ENCODE measurements at places on chromosomes 11 and 22. TPM values are rescaled to one million over a fixed set of nuclear protein-coding genes. Genes with fewer than 3 reads are reported as not detected.

Gene KDM4E
- total RNA-seq = not detected

DNA sequence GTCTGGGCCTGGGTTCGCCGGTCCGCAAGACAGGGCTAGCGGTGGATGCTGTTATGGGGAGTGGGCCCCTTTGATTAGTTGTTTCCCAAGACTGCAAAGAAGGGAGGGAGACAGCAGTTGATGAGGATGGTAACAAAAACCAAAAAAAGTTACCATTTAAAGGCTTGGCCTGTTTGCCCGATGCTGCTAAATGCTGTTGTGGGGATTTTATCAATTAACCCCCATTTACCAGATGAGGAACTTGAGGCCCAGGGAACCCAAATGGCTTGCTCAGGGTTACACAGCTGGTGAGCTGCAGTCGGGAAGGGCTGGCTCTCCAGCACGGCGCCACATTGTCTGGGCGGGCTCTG, 3.4 kb downstream of the TRPT1 start:
- H3K27me3 ChIP-seq = no peaks in the 10 kb centered on the region
- DNase-seq = no peak
- no peak overlapping the region for H3K4me3 ChIP-seq
- peaks cover 5% of the 10 kb centered on the region for H3K36me3 ChIP-seq
- peaks cover 14% of the 10 kb centered on the region for H3K4me1 ChIP-seq

- no peaks in the 10 kb centered on the region for H3K36me3 ChIP-seq
- H3K4me1 ChIP-seq = peaks cover 36% of the 10 kb centered on the region
- peak overlapping the region; percentile 80 for H3K27ac ChIP-seq
- no peak overlapping the region for H3K4me3 ChIP-seq
These were observed 5.2 kb downstream of the CAPN5 start for GRCh38 chr11:77071671-77072605.

GRCh38 chr22:30420347-30421125, 5.0 kb upstream of the MTFP1 start:
- DNase-seq = peak; percentile 90
- H3K4me1 ChIP-seq = peaks cover 30% of the 10 kb centered on the region
- peak overlapping the region; percentile 74 for H3K27ac ChIP-seq
- H3K27me3 ChIP-seq = no peaks in the 10 kb centered on the region

- H3K36me3 ChIP-seq = no peaks in the 10 kb centered on the region
- no peak for DNase-seq
- no peaks in the 10 kb centered on the region for H3K27me3 ChIP-seq
- no peaks in the 10 kb centered on the region for H3K4me1 ChIP-seq
- H3K27ac ChIP-seq = no peak overlapping the region
These were observed 22.9 kb upstream of the CARD18 start for GRCh38 chr11:105162506-105162905.

Gene DGCR6
- 0.56 TPM for total RNA-seq

GRCh38 chr22:32809786-32810554, 8.5 kb downstream of the TIMP3 start:
- DNase-seq = no peak
- no peak overlapping the region for H3K4me3 ChIP-seq
- H3K36me3 ChIP-seq = peaks cover 44% of the 10 kb centered on the region
- peaks cover 16% of the 10 kb centered on the region for H3K4me1 ChIP-seq

GRCh38 chr11:123093739-123094138, 31.8 kb upstream of the HSPA8 start:
- H3K36me3 ChIP-seq = peaks cover 52% of the 10 kb centered on the region
- no peak overlapping the region for H3K4me3 ChIP-seq
- no peaks in the 10 kb centered on the region for H3K27me3 ChIP-seq
- no peaks in the 10 kb centered on the region for H3K4me1 ChIP-seq
- no peak overlapping the region for H3K27ac ChIP-seq
- no peak for DNase-seq

GRCh38 chr11:80034801-80035200, 594.0 kb upstream of the TENM4 start:
- no peaks in the 10 kb centered on the region for H3K27me3 ChIP-seq
- DNase-seq = no peak
- H3K4me3 ChIP-seq = no peak overlapping the region

DNA sequence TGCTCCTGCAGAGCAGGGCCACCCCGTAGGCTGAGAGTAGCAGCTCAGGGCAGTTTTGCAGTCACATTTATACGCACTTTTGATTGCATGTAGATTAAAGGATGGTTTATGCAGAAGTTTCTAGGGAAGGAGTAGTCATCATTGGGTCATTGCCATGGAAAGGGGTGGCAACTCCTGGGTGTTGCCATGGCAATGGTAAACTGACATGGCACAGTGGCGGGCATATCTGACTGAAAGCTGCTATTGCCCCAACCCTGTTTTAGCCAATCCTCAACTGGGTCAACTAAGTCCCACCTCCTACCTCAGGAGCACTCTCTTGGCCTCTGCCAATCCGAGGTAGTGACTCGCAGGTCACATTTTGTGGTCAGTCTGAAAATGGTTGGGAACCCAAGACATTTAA, 2.4 kb upstream of the ARSA start:
- peaks cover 8% of the 10 kb centered on the region for H3K27me3 ChIP-seq
- no peak overlapping the region for H3K4me3 ChIP-seq
- no peak overlapping the region for H3K27ac ChIP-seq
- H3K36me3 ChIP-seq = no peaks in the 10 kb centered on the region
- H3K4me1 ChIP-seq = peaks cover 9% of the 10 kb centered on the region
- DNase-seq = no peak

Gene DYNC2H1
- 25.3 TPM for total RNA-seq

DNA sequence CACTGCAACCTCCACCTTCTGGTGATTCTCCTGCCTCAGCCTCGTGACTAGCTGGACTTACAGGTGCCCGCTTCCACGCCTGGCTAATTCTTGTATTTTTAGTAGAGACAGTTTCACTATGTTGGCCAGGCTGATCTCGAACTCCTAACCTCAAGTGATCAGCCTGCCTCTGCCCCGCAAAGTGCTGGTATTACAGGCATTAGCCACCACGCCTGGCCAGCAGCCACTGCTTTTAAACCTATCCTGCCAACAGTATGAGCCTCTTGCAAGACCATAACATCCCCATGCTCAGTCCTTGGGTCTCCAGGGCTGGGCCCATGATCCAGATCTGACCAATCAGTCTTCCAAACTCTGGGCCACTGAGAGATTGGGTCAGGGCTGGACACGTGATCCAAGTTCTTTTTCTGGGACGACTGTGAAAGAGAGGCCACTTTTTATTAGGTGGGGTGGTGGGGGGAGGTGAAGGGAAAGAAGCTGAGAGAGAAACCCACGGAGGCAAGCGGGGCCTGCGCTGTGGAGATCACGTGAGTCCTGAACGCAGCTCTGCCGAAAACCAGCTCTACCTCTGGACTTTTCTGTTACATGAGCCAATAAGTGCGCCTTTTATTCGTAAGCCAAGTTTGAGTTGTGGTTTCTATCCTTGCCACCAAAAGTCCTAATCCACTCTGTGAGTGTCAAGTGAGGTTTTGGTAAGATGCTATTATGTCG, 17.9 kb downstream of the ASPHD2 start:
- no peak overlapping the region for H3K27ac ChIP-seq
- DNase-seq = no peak
- no peak overlapping the region for H3K4me3 ChIP-seq

GRCh38 chr11:64477675-64478074, 113.3 kb upstream of the SLC22A12 start:
- H3K4me1 ChIP-seq = no peaks in the 10 kb centered on the region
- no peak for DNase-seq
- peaks cover 41% of the 10 kb centered on the region for H3K27me3 ChIP-seq
- no peak overlapping the region for H3K4me3 ChIP-seq
- H3K27ac ChIP-seq = no peak overlapping the region

DNA sequence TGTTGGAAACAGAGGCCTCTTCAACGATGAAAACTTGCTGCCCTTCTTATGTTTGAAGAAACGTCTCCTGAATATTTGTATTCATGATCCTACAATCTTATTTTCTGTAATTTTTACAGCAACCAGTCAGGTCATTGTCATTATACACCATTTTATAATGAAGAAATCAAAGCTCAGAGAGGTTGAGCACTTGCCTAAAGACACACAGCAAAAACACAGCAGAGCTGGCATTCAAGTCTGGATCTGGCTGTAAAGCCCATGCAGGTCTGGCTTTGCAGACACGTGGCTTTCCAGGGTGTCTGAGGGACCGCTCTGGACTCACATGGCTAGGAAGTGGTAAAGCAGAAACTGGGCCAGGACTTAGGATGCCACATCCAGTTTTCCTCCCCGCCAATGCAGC, 15.8 kb upstream of the ALX4 start:
- H3K27me3 ChIP-seq = peaks cover 96% of the 10 kb centered on the region
- no peaks in the 10 kb centered on the region for H3K36me3 ChIP-seq
- H3K27ac ChIP-seq = no peak overlapping the region
- no peaks in the 10 kb centered on the region for H3K4me1 ChIP-seq

Gene TMEM86A
- 0.36 TPM for total RNA-seq

Gene APLNR
- total RNA-seq = not detected

Gene GAL3ST1
- total RNA-seq = not detected

Gene SYCE3
- not detected for total RNA-seq

Gene TRIM29
- total RNA-seq = not detected

GRCh38 chr11:111879637-111879960, 258 bp downstream of the CFAP68 start:
- H3K4me3 ChIP-seq = peak overlapping the region; percentile 71
- peaks cover 3% of the 10 kb centered on the region for H3K4me1 ChIP-seq
- no peak for DNase-seq

- H3K36me3 ChIP-seq = no peaks in the 10 kb centered on the region
- peak overlapping the region; percentile 44 for H3K4me3 ChIP-seq
- H3K27ac ChIP-seq = peak overlapping the region; percentile 83
- peak; percentile 45 for DNase-seq
- H3K27me3 ChIP-seq = peaks cover 12% of the 10 kb centered on the region
These were observed 215.4 kb upstream of the UBASH3B start for GRCh38 chr11:122439866-122440810.

- peak; percentile 92 for DNase-seq
- no peak overlapping the region for H3K4me3 ChIP-seq
- peaks cover 15% of the 10 kb centered on the region for H3K4me1 ChIP-seq
- no peaks in the 10 kb centered on the region for H3K36me3 ChIP-seq
- no peak overlapping the region for H3K27ac ChIP-seq
These were observed 221.9 kb downstream of the SBF2 start for GRCh38 chr11:10072142-10072541.

GRCh38 chr11:34525888-34526657, 12.5 kb upstream of the ELF5 start:
- H3K27ac ChIP-seq = no peak overlapping the region
- peaks cover 52% of the 10 kb centered on the region for H3K27me3 ChIP-seq
- no peaks in the 10 kb centered on the region for H3K36me3 ChIP-seq
- H3K4me3 ChIP-seq = no peak overlapping the region
- no peak for DNase-seq

- no peaks in the 10 kb centered on the region for H3K27me3 ChIP-seq
- no peaks in the 10 kb centered on the region for H3K36me3 ChIP-seq
- no peak overlapping the region for H3K27ac ChIP-seq
- H3K4me3 ChIP-seq = no peak overlapping the region
These were observed 95.8 kb downstream of the BDNF start for GRCh38 chr11:27604416-27604815.

DNA sequence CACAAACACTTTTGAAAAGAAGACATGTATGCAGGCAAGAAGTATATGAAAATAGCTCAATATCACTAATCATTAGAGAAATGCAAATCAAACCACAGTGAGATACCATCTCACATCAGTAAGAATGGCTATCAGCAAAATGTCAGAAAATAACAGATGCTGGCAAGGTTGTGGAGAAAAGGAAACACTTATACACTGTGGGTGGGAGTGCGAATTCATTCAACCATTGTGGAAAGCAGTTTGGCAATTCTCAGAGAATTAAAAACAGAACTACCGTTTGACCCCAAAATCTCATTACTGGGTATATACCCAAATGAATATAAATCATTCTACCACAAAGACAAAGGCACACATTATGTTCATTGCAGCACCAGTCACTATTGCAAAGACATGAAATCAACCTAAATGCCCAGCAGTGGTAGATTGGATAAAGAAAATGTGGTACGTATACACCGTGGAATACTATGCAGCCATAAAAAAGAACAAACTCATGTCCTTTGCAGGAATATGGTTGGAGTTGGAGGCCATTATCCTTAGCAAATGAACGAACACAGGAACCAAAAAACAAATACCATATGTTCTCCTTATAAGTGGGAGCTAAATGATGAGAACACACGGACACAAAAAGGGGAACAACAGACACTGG, 18.5 kb downstream of the MMP13 start:
- peaks cover 11% of the 10 kb centered on the region for H3K27me3 ChIP-seq
- H3K4me1 ChIP-seq = no peaks in the 10 kb centered on the region
- no peak overlapping the region for H3K27ac ChIP-seq
- no peak for DNase-seq

- no peaks in the 10 kb centered on the region for H3K36me3 ChIP-seq
- H3K27ac ChIP-seq = peak within 1 kb of the TSS; percentile 31
- peak; percentile 35 for DNase-seq
- peak within 1 kb of the TSS; percentile 49 for H3K4me3 ChIP-seq
- H3K27me3 ChIP-seq = no peaks in the 10 kb centered on the region
- H3K4me1 ChIP-seq = peaks cover 8% of the 10 kb centered on the region
These were observed at the start of gene TRIM6 for GRCh38 chr11:5596607-5597201. TRIM6 (plus strand) TSS chr11:5596637; CDS start chr11:5596898, 261 bp downstream.

Gene OR2AG1
- not detected for total RNA-seq

- H3K27me3 ChIP-seq = peaks cover 38% of the 10 kb centered on the region
- H3K4me1 ChIP-seq = peaks cover 14% of the 10 kb centered on the region
- H3K4me3 ChIP-seq = no peak overlapping the region
- no peak for DNase-seq
These were observed 3.0 kb upstream of the SIGIRR start for GRCh38 chr11:417652-418342.

DNA sequence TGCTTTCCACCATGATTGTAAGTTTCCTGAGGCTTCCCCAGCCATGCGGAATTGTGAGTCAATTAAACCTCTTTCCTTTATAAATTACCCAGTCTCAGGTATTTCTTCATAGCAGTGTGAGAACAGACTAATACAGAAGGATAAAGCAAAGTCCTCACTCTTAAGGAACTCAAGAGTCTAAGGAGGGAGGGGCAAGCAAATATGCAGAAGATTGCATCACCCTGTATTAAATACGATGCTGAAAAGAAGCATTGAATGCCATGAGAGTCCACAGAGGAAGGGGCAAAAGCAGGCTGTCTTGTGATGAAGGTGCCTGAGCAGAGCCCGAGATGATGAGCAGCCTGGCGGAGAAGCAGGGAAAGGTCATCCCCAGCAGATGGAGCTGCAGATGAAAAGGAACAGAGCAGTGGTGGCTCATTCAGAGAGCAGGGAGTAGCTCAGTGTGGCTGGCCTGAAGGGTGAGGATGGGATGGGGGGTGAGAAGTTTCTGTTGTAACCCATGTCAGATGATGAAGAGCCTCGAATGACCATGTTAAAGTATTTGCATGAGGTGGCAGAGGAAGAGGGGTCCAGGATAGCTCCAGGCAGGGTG, 6.3 kb upstream of the IZUMO1R start:
- H3K36me3 ChIP-seq = no peaks in the 10 kb centered on the region
- no peak for DNase-seq
- no peak overlapping the region for H3K27ac ChIP-seq
- H3K4me1 ChIP-seq = no peaks in the 10 kb centered on the region

DNA sequence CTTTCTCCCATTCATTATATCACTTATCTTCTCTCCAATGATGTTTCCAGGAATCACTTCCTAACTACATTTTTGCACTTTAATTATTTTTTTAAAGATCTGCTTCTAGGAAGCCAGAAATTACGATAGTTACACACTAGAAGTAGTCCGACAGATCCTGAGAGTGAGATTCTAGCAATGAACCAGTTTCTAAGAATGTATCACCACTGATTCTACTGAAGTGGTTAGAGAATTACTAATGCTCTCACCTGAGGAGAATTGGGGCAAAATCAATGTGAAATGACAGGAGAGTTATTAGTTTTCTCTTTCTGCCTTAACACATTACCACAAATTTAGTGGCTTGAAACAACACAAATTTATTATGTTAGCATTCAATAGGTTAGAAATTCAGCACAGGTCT, 241.2 kb downstream of the CASP12 start:
- H3K4me1 ChIP-seq = no peaks in the 10 kb centered on the region
- H3K27me3 ChIP-seq = no peaks in the 10 kb centered on the region
- no peak overlapping the region for H3K27ac ChIP-seq
- H3K36me3 ChIP-seq = no peaks in the 10 kb centered on the region

All from IMR-90 (cell line).